NCI-H1048 (cell line): ENCODE measurements at places on chromosomes 3 and 15.

DNA sequence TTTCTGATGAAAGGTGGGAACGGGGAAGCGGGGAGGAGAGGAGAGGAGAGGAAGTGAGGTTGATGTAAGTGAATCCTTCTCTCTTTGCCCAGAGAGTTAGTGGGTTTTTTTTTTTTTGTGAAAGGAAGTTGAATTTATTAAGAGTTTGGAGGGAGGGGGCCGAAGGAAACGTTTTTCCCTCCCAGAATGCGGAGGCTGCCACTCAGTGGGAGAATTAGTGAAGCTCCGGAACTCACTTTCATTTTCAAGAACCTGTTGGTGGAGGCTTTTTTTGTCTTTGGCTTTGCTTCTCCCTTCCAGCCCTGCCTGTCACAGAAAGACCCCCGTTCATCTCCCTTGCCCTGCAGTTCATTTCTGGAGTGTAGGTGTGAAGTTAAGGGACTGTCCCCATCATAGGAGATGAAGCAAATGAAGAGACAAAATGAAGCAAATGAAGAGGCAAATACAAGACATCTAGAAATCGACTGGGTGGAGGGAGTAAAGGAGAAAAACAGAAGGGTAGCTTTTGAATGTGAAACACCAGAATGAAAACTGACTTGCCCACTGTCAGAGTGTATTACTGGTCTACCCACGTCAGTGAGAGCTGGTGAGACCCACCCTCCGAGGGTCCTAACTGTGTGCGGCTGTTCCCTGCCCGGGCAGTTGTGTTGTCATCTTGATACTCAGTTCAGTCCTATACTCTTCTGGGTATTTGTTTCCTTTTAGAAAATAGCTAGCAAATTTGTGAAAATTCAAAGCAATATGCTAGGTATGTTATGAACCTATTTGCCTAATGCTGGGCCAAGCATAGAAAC, 91.5 kb downstream of the ITPR1 start:
- DNase-seq, result no peak

GRCh38 chr3:119219069-119219468, 21.6 kb downstream of the B4GALT4 start:
- DNase-seq, result no peak

DNA sequence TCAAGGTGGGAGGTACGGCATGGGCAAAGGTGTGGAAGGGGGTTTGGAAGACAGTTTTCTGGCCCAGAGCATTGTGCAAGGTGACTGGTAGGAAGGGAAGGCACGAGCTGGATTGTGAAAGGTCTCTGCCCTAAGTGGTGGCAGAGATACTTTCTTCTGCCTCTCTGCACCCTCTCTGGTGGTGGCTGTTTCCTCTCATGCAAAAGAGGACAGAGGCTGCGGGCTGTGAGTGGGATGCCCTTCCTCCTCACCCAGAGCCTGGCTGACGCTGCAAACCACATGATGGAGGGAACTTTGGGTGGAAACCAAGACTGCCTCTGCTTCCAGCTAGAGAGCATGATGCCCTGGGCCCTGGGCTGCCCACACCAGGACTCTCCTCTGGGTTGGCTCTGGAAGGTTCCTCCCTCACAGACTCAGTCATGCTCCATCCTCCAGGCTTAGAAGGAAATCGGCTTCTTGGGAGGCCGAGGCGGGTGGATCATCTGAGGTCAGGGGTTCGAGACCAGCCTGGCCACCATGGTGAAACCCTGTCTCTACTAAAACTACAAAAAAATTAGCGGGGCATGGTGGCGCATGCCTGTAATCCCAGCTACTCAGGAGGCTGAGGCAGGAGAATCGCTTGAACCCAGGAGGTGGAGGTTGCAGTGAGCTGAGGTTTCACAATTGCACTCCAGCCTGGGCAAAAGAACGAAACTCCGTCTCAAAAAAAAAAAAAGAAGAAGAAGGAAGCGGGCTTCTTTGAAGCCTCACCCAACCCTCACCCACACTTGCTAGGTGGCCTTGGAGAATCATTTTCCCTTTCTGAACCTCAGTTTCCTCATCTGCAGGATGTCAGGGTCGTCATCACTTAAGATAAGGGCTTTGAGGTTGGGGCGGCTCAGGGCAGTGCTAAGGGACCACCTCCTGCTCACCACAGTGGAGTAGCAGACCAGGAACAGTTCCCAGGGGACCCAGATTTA, 8.3 kb downstream of the PSTPIP1 start:
- DNase-seq, result no peak

- no peak for DNase-seq
Measured at GRCh38 chr3:181694805-181695660, 16.7 kb upstream of the SOX2 start.

GRCh38 chr3:195007766-195008165, 263.2 kb downstream of the XXYLT1 start:
- DNase-seq, result no peak

DNA sequence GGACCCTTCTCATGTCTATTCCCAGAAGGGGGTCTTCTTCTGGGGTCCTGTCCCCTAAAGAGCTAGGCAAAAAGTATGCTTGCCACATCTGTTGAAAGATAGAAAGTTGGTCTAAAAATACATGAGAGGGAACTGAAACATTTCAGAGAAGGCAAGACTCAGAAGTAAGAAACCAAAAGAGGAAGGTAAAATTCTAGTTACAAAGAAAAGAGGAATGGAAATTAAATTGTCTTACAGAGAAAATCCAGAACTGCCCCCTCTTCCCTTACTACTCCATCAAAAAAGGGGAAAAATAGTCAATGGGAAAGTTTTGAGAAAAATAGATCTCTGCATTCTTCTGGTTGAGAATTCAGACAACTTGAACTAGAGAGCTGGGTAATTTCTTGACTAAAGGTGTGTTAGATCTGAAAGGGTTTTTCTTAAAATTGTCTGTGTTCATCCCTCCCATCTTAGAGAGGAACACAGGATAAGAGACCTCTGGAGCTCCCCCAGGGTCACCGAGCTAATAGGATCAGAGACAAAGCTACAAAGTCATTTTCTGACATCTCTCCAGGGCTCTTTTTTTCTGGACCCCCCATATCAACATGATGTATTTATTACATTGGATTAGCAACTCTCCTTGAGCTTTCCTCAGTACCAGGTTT, 32.3 kb upstream of the CCR2 start:
- no peak for DNase-seq

- DNase-seq, result no peak
Measured at GRCh38 chr15:86062646-86063243, 16.9 kb upstream of the AGBL1 start.

GRCh38 chr3:149489060-149489690, 14.7 kb downstream of the TM4SF4 start:
- DNase-seq, result no peak

- DNase-seq, result peak; percentile 23
Measured at GRCh38 chr3:27360113-27361078, 8.8 kb downstream of the NEK10 start.

GRCh38 chr3:94291686-94292085, 228.8 kb downstream of the NSUN3 start:
- no peak for DNase-seq

- DNase-seq, result no peak
Measured at GRCh38 chr3:179083977-179084376, 12.4 kb upstream of the ZMAT3 start.

- DNase-seq, result no peak
Measured at GRCh38 chr3:62027796-62028195, 345.6 kb downstream of the FEZF2 start.

DNA sequence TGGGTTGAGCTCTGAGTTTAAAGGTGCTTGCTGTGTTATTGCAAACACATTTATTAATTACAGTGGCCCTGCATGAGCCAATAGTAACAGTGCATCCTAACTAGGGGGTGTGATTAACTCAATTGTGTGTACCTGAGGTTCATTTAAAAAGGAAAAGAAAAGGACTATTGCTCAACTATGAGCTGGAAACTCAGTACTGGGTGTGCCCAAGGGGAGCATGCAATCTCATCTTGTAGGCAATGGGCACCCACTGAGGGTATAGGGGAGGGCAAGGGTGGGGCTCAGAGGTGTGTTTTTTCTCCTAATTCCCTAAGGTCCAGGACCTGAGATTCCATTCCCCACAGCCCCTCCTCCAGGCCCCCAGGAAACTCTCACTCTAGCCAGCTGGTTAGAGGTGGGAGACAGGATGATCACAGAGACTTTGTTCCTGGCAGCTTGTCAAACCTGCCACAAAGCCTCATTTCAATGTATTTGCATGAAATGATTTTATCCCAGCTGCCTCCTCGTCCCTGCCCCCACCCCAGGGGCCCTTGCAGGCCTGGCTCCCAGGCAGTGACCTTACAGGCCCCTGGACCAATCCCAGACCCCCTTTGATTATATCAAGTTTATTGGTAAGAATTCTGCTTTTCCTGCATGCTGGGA, 220.7 kb downstream of the TBC1D2B start:
- DNase-seq, result no peak

GRCh38 chr3:57903124-57903890, 104.9 kb upstream of the FLNB start:
- DNase-seq, result no peak

DNA sequence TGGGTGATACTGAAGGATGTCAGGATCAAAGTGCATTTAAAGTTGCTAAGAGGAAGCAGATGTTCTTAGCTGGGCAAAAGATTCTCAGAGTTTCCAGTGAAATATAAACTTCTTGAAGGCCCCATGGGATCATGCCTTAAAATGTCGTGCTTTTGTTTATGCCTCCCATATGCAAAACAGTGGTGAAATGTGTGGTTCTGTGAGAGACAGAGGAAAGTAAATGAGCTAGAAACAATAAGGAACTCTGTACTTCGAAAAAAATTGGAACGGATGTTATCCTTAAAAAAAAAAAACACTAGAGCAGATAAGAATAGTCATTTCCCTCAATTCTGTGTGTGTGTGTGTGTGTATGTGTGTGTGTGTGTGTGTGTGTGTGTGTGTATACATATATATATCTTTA, 497.0 kb upstream of the TBL1XR1 start:
- peak; percentile 61 for DNase-seq

GRCh38 chr3:17054982-17055343, 170.2 kb downstream of the PLCL2 start:
- no peak for DNase-seq

- DNase-seq, result no peak
Measured at GRCh38 chr3:159910991-159911663, 77.5 kb upstream of the IL12A start.

- DNase-seq, result no peak
Measured at GRCh38 chr3:8506571-8507061, 5.0 kb downstream of the LMCD1 start.

DNA sequence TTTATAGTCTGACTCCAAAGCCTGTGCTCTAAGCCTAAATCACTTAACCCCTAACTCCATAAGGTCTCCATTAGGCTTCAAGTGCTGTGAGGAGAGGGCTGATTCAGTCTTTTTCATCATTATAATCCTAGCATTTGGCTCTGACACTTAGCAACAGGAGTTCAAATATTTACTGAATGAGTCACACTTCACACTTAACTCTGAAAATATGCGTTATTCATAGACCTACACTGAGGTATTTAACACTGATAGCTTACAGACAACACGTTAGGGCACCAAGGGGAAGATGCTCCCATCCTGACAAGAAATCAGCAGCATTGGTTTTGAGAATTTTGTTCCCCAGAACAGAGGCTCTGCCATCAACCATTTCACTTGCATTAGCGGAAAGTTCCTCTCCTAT, 53.5 kb downstream of the MSL2 start:
- no peak for DNase-seq

GRCh38 chr3:26350853-26351252, 271.7 kb upstream of the LRRC3B start:
- DNase-seq, result no peak

GRCh38 chr15:64245405-64245804, 82.6 kb upstream of the PPIB start:
- no peak for DNase-seq

DNA sequence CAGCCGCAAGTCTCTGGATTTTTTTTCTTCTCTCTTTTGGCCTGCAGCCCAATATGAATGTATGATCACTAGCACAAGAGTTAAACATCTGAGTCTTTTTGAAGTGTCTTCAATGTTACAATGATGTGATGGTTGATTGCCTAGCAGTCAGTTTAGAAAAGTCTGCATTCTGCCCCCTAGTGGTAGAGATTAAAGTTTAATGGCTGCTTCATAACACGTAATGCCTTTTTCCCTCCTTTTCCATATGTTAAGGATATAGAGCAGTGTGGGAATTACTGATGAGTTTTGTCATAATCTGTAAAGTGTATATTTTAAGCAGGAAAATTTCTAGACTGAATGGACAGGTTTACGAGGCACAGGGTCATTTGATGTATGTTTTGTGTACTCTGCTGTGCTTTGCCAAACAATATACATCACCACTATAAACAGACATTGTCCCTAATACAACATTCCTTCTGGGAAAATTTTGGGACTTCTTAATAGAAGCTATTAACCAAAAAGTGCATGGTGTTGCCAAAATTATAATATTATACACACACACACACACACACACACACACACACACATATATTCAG, 1038.5 kb upstream of the NR2F2 start:
- DNase-seq, result no peak

DNA sequence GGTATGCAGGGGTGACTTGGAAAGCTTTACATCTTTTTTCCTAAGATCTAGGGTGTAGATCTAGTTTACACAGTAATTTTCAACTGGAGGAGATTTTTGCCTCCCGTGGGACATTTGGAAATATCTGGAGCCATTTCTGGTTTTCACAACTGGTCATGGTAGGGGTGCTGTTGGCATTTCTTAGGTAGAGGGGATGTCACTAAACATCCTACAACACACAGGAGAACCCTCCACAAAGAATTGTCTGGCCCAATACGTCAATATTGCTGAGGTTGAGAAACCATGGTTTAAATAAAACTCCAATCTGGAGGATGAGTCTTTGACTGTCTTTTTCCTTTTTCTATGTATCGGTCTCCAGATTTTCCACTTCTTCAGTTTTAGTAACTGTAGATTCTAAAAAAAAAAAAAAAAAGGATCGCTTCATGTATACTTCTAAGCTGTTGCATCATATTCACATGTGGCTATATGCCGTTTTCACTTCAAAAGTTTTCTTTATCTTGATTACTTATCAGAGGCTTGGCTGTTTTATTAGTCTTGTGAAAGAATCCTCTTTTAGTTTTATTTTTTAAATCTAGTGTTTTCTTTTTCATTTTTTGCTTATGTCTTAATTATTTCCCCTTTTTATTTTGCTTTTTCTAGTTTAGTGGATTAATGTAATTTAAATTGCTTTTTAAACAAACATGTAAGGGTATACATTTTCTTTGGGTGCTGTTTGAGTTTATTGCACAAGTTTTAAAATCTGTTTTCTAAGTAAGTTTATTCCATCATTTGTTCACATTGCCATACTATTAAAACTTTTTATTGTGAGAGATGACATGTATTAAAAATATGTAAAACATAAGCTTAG, 21.2 kb downstream of the UBE2Q2 start:
- DNase-seq, result no peak

- DNase-seq, result no peak
Measured at GRCh38 chr3:168738527-168739325, 643.0 kb upstream of the GOLIM4 start.
